ENCODE measurements at places on chromosomes 1 and 21.

DNA sequence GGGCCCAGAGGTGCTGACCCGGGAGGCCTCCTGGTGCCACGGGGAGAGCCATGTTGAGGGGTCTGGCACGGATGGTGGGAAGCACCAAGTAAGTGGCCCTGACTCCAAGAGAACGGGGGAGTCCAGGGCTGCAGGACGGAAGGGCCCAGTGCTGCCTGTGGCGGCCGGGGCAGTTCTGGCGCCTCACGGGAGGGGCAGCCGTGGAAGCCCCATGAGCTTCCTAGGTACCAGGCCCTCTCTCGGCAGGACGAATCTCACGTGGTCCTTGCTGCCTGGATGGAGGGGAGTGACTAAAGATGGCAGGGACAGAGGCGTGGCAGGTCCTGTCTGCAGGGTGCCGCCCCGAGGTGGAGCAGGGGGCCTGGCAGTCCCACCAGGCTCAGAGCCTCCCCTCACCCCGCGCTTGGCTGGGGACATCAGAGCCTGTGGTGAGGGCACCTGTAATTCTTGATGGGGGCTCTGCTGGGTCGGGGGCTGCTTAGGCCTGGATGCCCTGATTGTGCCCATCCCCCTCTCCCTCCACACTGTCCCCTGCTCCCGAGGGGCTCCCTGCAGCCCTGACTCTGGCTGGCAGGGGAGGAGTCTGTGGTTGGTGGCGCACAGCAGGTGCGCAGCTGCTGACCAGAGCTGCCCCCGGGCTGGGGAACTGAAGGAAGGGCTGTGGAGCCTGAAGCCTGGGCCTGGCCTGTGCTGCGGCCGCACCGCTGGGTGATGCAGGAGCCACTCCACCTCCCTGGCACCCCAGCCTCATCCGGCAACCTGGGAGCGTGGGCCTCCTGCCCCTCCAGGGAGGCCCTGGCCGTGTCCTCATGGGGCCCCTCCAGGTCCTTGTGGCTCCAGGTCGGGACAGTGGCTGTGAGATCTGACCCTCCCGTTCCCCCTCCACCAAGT is 31.4 kb downstream of the POFUT2 start:
- no peak for DNase-seq

DNA sequence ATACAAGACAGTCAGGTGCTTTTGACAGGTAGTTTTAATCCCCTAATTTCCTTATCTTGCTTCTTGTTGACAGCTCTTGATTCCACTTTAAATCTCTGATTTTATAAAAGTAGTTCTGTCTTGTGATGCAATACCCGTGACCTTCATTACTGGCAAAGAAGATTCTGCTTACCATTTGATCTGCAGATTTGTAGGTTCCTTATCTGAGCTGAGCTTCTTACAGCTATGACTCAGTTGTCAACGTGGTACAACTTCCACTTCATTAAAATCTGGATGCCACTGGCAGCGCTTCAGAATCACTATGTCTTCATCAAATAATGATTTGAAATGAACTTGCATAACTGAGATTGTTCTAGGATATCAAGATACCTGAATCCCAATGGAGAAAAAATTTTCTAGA is 543.6 kb upstream of the B3GALT2 start:
- DNase-seq: peak; percentile 11

- no peak for DNase-seq
Measured at GRCh38 chr1:151156515-151156819, at the start of gene TNFAIP8L2. Gene TNFAIP8L2 (plus strand): TSS chr1:151156649. CDS start chr1:151158698, 2,049 bp downstream.

DNA sequence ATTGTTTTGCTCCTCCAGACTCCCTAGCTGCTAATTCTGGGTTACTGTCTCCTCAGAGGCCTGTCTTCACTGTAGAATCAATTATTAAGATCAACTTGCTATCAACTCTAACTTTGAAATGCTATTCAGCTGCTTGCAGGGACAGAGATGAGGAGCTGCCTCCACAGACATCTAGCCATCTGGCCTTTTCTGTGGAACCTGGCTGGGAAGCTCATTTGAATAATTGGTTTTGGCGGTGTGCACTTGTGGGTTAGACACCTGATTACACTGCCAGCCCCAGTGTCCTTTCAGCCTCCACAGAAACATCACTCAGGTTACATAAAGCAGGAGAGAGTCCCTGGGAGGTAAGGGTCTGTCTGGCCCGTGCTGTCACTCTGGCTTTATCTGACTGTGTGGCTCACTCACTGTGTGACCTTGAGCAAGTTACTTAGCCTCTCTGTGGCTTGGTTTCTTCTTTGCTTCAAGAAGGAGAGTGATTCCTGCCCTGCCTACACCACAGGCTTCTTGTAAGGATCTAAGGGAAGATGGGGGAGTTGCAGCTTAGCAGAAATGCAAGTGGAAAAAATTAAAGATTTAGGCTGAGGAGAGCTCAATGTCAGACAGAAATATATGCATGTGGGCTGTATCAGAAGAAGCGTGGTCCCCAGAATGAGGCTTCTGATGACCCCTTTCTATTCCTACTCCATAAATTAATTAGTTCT is 131.6 kb downstream of the BEND5 start:
- no peak for DNase-seq

DNA sequence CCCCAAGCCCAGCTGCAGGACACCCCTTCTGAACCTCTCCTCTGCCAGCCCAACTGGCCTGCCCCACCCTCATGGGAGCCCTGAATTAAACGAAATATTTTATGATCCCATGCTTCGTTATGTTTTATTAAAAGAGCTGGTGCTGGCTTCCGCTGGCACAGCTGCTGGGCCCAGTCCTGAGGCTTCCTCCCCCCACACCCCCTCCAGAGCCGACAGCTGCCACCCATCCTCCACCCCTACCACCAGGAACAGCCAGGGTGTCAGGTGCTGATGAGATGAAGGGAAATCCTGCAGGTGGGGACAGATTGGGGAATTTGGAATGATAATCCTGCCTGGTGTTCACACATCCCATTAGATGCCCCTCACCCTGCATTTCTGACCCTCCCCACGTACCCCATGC is 19.0 kb downstream of the IGSF21 start:
- DNase-seq: no peak

GRCh38 chr1:59978511-59978910 is 51.9 kb upstream of the CYP2J2 start:
- DNase-seq: no peak

DNA sequence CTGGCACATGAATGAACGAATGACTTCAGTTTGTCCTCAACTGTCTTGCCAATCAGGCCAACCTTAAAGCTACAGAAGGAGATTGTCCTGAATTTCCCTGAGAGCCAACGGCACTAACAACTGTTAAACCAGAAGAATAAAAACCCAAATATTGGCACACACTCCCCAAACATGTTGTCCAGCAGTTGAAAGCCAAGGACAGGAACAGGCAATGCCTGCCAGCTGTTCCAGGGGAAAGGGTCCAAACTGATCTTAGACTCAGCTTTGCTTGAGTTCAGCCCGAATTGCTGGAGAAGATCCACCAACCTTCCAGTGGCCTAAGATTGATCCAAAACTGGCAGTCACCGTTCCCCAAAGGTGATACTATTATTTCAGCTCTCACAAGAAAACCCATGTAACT is 22.4 kb upstream of the AHCTF1 start:
- no peak for DNase-seq

DNA sequence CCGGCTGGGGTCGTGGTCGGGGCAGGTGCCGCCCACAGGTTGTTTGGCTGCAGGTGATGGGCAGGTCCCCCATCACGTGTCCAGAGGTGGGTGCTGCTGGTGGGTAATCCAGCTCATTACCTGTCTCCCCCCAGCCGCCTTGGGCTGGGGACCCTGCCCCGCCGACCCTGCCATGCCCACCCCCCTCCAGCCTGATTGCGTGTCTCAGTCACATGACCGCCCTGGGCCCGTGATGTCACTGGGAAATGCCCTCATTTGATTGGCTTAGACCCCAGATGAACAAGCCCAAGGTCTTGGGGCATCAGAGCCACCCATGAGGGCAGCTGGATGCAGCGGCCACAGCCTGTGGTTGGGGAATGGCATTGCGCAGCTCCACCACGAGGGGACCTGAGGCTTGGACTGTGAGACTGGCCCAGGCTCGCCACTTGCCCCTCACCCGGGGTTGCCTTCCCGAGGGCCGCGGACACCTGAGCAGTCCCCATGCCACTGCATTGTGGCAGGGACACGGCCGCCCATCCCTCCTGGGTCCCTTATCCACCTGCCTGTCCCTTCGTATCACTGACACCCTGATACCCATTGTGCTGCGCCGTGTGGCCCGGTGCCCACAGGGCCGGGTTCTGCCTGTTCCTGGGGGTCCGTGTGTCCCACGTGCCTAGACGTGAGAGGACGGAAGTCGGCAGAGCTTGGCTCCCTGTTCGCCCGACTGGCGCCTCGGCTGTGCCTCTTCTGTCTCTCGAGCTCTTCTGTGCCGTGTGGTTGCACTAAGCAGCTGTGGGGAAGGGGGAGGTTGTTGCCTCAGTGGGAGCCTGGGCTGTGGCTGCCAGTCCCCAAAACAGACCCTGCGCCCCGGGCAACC is 68.0 kb downstream of the FAAP20 start:
- no peak for DNase-seq

GRCh38 chr1:145997016-145997717 is 788 bp upstream of the TXNIP start:
- no peak for DNase-seq

GRCh38 chr21:14271641-14272040 is 55.7 kb downstream of the RBM11 start:
- DNase-seq: no peak

- DNase-seq: no peak
Measured at GRCh38 chr1:6200188-6200809, 904 bp upstream of the RPL22 start.

DNA sequence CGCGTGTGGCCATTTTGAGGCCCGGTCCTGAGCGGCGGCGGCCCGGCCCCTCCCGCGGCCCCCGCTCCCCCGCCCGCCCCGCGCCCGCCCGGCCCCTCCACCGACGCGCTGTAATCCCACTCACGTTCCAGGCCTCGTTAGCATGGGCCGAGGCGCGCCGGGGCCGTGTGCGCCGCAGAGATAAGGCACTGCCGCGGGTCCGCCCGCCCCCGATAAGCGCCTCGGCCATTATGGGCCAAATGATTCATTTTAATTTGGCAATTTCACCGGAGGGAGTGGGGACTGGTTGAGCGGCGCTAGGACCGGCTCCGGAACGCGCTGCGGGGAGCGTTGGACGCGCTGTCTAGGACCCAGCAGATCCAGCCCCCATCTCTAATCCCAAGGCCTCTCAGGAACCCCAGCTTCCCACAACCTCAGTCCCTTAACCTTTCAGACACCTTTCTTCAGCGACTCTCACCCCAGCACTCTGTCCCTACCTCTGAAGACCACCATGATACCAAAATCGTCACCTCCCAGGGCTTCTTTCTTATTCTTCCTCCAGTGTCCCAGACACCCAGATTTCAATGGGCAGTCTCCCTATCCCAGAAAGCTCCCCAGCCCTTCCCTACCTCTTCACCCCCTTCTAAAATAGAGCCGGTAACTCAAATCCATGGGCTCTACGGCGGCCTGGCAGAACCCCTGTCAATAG is at the start of gene TAL1:
TAL1 (minus strand) TSS at position 39 of the 688 bp plus-strand sequence. CDS start 6,337 bp downstream, outside the sequence.
- DNase-seq: no peak

DNA sequence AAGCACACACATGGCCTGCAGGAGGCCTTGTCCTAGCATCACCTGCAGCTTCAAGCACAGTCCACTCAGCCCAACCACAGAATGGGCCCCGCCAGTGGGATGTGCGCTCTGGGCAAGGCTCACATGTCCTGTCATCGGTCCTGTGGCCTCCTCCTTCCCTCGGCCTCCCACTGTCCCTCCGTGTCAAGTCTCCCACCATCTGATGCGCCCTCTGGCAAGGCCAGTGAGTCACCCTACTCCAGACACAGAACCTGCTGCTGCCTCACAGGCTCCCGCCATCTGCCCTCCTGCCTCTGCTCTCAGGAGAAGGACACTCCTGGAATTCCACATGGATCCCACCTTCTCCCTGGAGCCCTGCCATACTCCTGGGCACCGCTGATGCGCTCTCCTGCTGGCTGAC is 14.2 kb downstream of the KCNAB2 start:
- peak; percentile 17 for DNase-seq

DNA sequence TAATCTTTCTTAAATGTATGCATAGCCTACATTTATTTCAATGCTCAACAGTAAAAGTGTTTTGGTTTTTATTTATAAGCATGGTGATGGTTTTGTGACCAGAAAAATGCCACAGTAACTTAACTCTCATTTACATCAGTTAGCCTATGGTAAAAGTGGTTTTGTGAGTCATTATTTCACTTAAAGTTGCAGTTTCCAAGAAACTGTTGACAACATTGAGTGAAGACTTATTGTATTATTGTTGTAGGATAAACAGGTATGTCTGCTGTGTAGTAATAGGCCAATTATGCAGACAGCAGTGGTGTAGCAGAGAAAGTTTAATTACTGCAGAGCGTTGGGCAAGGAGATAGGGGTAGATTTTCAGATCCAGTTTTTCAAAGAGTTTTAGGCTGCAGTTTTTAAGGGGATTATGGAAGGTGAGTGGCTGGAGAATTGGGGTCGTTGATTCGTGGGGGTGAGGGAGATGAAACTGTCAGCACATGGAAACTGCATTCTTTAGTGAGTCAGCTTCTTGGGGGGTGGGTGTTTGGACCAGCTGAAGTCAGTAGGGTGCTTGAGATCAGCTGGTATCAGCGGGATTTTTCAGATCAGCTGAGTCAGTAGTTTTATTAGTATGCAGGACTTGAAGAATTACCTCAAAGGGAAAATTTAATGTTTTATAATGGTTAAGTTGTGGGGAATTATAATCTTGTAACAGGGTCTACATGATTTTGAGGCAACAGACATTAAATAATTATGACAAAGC is 168.7 kb upstream of the FMN2 start:
- DNase-seq: no peak

DNA sequence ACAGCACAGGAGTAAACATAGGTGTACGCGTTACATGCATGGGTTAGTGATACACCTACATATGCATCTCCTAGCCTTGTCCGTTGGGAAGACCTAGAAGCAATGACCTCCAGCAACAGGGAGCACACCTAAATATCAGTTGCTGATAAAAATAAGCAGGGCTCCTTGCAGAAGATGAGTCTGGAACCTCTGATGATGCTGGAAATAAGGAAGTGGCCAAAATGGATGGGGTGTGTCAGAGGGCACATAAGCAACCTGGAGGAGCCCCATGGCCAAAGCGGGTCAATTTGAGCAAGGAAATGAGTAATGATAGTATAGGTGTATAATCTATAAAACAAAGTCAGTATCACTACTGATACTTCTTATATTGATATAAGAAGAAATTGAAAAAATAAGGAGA is 13.7 kb downstream of the ADARB1 start:
- no peak for DNase-seq

GRCh38 chr1:24502709-24503058 is at the start of gene RCAN3:
Gene RCAN3 (plus strand): TSS chr1:24502836. CDS start chr1:24514373, 11,537 bp downstream.
- DNase-seq: peak; percentile 50

DNA sequence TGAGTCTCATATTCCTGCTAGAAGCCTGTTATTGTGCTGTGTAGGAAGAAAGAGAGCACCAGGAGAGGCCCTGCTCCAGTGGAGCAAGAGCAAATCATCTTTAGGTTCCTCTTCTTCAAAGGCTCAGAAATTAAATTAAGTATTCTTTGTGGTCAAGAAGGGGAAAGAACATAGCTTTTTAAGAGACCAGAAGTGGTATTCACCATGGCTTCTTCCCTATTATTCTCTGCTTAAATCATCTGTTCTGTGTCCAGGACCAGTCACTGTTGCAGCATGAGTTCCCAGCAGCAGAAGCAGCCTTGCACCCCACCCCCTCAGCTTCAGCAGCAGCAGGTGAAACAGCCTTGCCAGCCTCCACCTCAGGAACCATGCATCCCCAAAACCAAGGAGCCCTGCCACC is 1.1 kb downstream of the SPRR1B start:
- DNase-seq: no peak

GRCh38 chr1:227733309-227733705 is 1.8 kb downstream of the JMJD4 start:
- no peak for DNase-seq
